ENCODE measurements at places on chromosomes 12 and 14.

DNA sequence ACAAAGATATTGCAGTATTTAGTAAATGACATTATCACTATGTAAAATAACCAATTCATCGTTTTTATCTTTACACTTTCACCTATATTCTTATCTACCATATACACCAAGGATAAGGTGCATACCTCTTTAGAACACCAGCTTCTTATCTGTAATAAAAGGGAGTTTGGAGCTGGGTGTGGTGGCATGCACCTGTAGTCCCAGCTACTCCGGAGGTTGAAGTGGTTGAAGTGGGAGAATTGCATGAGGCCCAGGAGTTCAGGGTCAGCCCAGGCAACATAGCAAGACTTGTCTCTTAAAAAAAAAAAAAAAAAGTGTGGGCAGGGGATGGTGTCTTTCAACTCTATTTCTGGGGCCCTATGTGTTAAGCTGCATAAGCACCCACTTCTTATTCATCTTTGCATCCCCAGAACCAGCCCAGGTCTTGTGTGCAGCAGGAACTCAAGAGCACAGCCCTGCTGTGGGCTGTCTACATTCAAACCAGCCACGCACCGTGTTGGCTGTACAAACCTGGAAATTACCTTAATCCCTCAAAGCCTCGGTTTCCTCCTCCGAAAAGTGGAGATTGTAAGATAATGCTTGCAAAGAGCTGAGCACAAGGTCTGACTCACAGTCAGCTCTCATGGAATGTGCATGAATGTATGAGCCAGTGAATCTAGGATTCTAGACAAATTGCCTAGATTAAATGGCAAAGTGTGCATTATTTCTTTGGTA, 256.6 kb upstream of the FOXN3 start:
- DNase-seq: no peak

GRCh38 chr14:53947094-53947445, 9.6 kb downstream of the BMP4 start:
- DNase-seq: no peak

DNA sequence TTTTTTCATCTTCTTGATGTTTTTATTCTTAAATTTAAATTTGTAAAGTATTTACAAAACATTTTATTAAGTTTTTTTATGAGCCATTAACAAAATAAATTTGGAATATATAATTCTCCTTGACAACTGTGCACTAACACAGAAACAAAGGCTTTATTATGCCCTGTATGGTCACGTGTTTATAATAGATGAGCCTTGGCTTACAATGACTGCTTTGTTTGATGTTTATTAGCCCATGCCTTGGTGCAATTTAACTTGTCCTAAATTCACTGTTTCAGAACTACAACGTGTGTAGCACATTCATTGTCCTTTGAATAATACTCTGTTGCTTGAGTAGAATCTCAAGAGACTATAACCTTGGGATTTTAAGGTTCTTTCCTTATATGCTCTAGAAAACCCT, 59.8 kb downstream of the CNTN1 start:
- DNase-seq: no peak

DNA sequence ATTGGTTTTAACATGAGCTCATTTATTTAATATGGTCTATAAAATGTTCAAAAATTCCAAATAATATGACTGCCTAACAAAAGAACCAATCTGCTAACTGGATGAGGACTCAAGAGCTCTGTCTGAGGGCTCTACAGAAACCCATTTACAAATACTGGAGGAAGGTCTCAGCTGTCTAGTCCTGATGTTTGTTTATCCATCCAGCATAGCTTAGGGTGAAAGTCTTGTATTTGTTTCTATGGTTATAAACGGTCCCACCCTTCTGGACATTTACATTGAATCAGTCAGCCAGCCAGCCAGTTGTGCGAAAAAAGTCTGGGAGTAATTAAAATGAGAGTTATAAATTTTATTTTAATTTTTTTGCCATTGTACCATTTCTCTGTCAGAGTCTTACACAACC, 220.7 kb downstream of the BMP4 start:
- no peak for DNase-seq

DNA sequence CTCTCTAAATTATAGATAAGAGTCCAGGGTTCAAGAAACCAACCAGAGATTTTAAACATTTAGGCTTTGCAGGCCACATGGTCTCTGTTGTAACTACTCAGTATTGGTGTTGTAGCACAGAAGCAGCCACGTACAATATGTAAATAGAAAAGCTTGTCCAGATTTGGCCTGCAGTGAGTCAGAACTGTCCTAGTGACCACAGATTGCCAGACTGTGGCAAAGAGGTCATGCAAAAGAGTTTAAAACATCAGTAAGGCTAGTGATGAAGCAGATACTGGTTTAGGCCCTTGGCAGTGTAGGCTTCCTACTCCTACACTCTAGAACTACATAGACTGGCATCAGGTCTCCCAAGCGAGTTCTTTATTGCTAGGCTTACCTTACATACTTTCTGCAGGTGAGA, 117.6 kb upstream of the GARIN6 start:
- no peak for DNase-seq

DNA sequence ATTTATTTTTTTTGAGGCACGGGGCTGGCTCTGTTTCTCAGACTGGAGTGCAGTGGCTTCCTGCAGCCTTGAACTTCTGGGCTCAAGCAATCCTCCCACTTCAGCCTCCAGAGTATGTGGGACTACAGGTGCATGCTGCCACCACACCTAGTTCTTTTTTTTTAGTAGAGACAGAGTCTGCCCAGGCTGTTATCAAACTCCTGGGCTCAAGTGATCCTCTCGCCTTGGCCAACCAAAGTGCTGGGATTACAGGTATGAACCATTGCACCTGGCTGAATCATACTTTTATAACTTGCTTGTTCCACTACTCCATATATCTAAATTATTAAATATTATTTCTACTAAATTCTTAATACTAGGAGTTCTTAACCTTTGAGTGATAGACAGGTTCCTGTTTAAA, 111.6 kb downstream of the BTG1 start:
- no peak for DNase-seq

GRCh38 chr12:89571491-89572195, 45.8 kb upstream of the POC1B start:
- DNase-seq: no peak

DNA sequence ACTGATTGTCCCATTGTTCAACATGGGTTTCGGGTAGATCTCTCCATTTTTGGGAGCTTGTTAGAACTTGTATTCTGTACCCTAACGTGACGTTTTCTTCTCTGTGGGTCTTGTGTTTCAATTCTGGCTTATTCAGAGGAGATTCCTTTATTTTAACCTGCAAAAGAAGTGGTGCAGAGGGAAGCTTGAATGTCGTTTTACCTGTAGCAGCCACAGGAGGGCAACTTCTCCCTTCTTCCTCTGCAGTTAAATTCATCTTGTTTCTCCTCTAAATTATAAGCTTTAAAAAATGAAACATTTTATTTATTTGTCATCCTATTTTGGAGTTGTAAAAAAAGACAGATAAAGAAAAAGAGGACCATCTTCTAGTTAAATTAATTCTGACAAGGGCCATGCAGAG, 13.7 kb upstream of the CLEC4D start:
- no peak for DNase-seq

DNA sequence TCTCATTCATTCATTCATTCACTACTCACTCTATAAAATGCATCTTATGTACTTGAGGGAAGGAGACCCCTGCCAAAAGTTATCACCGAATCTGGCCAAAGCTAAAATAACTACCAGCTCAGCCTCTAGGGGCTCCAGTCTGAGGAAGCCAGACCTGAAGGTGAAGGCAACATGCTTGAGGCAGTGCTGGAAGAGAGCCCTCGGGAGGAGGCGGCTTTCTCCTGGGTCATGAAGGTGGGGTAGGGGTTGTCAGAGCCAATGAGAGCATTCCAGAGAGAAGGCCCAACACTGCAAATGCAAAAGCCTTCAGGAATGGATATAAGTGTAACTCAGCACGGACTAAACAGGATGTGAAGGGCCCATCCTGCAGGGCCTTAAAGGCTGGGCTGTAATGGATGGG, 62.4 kb downstream of the GSC start:
- no peak for DNase-seq

DNA sequence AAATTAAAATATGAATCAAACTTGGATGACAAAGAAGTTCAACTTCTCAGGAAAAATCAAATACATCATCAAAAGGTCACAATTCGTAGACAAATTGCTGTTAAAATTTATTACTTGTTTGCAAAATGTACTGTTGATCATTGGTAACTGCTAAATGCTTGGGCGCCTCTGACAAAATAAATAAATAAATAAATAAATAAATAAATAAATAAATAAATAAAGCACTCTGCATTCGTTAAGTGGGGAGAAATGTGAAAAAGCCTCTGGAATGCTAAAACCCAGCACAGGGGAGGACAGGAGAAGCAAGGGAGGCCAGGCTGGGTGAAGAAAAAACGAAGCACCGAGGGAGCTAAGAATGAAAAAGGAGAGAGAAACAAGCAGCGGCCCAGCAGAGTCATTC, 115.2 kb downstream of the BCL11B start:
- DNase-seq: no peak

DNA sequence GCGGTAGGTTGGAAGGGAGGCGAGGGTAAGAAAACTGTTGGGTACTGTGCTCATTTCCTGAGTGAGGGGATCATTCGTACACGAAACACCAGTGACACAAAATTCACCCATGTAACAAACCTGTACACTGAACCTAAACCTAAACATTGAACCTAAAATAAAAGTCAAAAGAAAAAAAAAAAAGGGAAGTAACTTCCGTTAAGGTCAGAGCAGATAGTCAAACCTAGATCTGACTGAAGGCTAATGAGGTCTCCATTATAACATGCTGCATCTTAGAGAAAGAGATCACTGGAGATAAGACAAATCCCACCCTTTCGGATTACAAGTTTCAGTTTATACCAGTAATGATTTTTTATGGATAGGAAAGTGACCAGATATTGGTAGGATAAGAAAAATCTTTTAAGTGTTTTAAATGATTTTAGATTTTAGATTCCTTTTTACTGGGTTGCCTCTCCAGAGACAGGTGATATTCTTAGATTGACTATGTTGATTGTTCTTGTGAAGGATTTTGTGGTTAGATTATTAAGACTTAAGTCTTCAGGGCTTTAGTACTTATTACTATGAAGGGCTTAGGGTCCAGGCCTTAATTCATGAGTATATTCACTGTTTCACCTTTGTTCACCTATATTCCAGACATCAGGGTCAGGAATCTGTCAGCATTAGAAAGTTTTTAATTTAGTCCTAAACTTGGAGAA, 11.2 kb upstream of the NCKAP1L start:
- DNase-seq: no peak

- DNase-seq: no peak
These were observed 3.2 kb upstream of the AMIGO2 start for GRCh38 chr12:47082796-47083621.

- no peak for DNase-seq
These were observed 53.4 kb downstream of the METTL25 start for GRCh38 chr12:82411546-82412230.

- DNase-seq: no peak
These were observed 5.2 kb downstream of the SMARCD1 start for GRCh38 chr12:50090391-50090790.

DNA sequence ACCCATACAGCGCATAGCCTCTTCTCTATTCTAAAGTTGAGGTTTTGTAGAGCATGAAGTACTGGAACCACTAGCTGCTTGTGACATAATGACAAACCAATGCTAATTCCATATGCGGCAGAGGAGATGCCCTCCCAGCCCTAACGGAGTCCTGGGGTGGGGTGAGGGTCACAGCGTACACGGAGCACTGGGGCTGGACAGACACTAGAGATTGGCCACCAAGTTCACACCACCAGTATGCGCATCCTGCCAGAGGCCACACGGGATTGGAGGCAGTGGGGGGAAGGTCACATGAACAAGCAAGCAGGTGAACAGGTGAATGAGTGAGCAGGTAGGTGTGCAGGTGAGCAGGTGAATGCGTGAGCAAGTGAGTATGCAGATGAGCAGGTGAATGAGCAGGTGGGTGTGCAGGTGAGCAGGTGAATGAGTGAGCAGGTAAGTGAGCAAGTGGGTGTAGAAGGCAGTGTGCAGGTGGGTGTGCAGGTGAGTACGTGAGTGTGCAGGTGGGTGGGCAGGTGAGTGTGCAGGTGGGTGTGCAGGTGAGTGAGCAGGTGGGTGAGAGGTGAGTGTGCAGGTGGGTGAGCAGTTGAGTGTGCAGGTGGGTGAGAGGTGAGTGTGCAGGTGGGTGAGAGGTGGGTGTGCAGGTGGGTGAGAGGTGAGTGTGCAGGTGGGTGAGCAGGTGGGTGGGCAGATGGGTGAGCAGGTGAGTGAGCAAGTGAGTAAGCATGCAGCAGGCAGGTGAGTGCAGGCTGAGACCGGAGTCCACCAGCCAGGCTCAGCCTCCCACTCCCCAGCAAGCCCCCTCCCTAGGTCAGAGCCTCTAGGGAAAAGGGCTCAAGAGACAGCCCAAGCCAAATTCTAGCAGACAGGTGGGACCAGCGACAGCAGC, 52.7 kb downstream of the CCDC85C start:
- no peak for DNase-seq

GRCh38 chr12:43805149-43805859, 813 bp downstream of the TWF1 start:
- no peak for DNase-seq

- DNase-seq: no peak
These were observed 1598.3 kb downstream of the AACS start for GRCh38 chr12:126663304-126664094.

- no peak for DNase-seq
These were observed 12.2 kb downstream of the GTF2H3 start for GRCh38 chr12:123645878-123646277.

DNA sequence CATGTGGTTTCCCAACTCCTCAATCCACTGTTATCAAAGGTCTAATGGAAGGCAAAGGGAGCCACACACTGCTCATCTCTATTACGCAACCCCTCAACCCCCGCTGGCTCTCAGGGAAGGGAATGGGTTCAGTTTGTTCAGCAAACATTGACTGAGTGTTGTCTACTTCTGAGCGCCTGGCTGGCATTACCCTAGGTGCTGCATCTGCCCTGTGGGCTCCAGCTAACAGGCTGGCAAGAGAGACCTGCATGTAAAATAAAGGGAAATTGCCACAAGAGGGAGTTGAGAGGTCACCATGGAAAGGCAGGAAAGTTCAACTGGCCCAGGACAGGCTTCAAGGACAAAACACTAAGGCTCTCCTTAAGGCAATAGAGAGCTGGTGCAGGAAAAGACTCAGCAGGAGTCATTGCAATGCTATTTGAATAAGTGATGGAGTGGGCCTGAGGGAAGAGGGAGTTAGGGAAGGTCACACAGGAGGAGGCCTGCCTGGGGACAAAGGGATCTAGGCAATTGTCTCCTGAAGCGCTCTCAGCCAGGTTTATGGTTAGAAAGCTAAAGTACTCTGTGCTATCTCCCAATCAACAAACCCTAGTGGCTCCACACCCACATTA, 5.5 kb upstream of the ZNF740 start:
- DNase-seq: no peak
